Activated CD8-positive, alpha-beta memory T cell treated with anti-CD3 and anti-CD28 coated beads, Interleukin-2, amount 50 U/mL, for 4 hours (primary cell): ENCODE measurements at places on chromosomes 2 and 18.
A peak's percentile ranks its signal among the peaks of the same experiment; 100 is the strongest.

DNA sequence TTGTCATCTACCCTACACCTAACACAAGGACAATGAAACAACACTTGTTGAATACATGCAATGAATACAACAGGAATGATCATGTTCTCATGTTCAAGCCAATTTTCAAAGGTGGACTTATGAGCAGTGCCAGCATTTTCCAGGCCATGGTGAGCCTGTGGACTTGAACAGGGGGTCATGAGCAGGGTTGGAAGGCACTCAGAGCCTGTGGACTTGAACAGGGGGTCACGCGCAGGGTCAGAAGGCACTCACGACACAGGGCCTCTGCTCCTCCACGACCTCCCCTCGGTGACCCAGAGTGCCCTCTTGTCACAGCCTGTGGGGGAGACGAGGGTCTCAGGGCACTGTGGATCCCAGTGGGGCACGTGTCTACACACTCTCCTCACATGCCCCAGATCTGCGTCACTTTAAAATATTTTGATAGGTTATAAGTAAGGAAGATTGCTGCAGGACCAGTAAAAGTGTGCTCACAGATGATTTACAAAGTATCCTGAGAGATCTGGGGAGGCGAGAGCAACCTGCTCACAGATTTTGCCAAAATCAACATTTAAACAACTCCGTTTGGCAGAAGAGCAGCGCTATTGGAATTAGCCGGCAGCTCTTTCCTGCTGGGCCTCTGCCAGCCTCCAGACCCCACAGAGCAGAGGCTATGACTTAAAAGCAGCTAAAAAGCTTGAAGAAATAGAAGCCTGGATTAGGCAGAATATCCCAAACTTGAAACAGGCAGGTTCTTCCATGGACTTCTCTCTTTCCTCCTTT lies 121.9 kb downstream of the TMEM18 start:
- no peak for DNase-seq

DNA sequence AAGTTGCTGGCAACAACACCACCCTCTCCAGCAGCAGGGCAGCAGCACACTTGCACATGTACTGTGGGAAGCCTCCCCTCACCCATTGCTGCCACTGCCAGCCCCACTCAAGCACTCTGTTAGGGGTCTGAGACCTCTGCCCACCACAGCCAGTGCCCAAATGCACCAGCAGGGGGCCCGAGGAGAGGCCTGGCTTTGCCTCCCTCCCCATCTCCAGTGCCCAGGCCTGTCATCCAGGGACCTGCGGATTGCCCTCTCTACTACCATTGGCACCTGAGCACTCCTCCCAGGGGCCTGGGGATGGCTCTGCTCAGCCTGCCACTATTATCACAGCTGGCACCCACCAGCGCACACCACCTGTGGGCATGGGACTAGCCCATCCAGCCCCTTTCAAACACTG lies 175.7 kb downstream of the PMAIP1 start:
- no peak for DNase-seq

DNA sequence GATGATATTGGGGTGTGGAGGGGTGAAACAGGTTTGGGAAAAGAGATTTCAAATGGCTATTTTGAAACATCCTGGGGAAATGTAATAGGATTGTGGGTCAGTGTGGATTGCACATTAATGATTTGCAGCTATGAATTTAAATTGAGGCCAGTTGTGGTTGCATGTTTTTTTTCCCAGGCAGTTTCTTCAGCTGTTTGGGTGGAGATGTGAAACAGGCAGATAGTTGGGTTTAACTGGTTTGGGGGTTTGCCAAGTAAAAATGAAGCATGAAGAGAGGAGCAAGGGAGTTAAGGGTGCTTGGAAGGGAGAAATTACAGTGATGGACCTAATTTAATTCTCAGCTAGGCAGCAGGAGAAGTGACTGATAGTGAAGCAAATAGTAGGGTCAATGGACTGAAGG lies 16.8 kb downstream of the GPD2 start:
- DNase-seq, result no peak

DNA sequence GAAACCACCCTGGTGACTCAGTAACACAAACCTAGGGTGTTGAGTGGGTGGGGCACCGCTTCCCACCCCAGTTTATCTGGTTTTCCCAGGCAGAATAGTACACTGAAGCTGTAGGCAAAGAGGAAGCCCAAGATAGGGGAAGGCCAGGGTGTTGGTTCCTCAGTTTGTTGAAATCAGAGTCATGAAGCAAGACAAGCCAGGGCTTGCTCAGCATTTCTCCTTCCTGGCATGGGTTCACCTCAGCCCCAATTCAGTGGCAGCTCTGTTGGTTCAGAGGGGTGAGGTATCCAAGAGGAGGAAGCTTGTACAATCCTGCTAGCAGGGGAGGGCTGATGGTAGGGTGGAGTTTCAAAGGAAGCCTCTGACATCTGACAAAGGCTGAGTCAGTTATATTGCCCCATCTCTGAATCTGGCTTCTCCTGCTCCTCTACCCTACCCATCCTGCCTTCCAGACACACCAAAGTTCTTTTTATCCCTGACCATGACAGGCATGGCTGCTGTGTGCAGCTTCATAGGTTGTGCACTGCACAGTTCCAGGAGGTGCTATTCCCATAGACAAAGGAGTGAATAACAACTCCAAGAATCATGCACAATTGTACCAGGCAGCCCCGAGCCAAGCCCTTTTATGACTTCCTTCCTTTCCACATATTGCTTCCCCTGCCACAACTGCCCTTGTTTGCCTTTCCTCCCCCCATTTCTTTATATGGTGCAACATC lies 24.9 kb upstream of the RAB10 start:
- no peak for DNase-seq

- DNase-seq, result no peak
Observed at GRCh38 chr2:225464346-225465025, 65.0 kb downstream of the NYAP2 start.

DNA sequence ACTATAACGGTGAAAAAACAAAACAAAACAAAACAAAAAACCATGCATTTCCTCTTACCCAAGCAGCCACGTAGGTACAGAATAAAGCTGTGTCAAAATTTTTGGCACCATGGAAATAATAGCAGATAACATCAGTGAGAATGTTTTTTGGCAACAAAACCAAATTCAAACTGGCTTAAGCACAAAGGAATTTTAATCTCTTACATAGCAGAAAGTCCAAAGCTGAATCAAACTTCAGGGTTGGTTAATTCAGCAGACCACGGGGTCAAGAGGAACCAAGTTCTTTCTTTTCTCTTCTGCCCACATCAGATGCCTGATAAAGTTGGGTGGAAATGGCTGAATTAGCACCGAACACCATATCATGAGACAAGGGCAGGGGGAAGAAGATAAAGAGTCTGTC lies 129.5 kb downstream of the PAX3 start:
- no peak for DNase-seq

- DNase-seq, result no peak
Observed at GRCh38 chr2:58130238-58130637, 83.6 kb downstream of the VRK2 start.

- no peak for DNase-seq
Observed at GRCh38 chr2:109523121-109523520, 90.6 kb downstream of the SEPTIN10 start.

DNA sequence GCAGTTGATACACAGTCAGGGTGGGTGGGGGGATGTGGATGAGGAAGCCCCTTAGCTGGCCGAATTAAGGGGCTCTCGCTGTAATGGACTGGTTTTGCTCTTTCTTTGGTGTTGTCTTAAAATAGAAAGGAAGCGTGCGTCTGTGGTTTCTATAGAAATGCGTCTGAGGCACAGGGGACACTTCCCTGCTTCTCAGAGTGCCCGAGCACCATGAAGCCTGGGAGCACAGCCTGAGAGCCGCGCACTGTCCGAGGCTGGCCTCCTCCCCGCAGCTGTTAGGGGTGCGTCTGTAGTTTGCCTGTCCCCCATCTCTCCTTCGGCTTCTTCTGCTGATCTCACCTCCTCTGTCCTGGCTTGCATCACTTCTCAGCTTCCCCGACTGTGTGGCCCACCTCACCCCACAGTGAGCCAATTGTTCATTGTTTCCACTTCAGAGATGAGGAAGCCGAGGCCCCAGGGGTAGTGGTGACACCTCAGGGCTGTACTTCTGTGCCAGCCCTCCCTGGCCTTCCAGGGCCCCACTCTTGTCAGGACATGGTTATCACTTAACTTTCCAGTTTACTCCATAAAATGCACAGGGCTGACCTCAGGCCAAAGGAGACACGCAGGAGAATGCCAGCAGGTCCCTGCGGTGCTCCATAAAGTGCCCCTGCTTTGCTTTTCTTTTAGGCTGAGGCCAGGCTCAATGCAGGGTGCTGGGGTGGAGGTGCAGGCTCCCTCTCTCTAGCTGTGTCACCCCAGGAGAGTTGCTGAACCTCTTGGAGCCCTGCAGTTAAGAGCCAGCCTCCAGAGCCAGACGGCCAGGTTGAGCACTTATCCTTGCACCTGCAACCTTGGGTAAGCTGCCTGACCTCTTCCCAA lies 210.6 kb downstream of the SEPTIN10 start:
- no peak for DNase-seq

DNA sequence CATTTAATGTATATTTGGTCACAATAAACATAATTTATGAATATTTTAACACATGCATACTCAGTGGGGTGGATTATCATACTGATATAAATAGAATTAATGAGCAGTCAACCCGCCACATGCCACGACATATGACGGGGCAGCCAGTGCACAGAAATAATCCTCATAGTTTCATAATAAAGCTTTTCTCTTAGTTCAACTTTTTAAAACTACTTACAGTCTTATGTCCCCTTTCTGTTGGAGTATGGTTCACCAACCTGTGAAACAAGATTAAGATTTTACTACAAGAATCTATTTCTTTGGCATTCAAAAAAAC lies 75.6 kb upstream of the ETAA1 start:
- no peak for DNase-seq

GRCh38 chr18:79199691-79200374 lies 130.6 kb downstream of the ATP9B start:
- no peak for DNase-seq

DNA sequence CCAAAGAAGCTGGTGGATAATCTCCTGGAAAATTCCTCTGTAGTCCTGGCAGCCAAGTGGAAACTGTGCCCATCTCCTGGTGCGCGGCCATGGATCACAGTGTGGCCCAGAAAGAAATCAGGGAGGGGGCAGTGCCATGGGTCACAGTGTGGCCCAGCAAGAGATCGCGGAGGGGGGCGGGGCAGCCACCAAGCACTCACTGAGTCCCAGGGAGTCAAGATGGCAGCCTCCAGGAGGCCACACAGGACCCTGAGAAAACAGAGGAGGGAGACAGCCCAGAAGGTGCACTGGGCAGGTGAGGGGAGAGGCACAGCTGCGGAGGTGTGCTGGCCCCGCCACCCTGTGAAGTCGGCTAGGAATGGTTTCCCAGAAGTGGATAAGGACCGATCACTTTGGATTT lies 8.1 kb upstream of the ATP6V1B1 start:
- DNase-seq, result no peak

DNA sequence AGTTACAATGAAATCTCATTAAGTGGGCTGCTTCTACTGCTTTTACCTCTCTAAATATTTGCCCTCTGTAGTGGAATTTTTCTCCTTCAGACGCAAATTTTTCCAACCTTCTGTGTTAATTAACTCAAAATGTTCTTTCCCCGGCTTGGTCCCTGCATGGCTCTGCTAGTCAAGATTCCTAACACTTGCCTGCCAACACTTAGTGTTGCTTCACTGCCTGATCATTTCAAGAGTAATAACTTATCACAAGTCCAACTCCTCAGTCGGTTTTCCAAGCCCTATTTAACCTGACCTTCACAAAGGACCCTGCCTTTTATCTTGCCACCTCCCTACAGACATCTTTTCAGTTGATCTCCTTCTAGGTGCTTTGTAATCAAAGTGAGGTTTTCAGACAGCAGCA lies 142.7 kb downstream of the HRH4 start:
- DNase-seq, result no peak

- DNase-seq, result no peak
Observed at GRCh38 chr18:56285387-56286065, 352.9 kb downstream of the TXNL1 start.

DNA sequence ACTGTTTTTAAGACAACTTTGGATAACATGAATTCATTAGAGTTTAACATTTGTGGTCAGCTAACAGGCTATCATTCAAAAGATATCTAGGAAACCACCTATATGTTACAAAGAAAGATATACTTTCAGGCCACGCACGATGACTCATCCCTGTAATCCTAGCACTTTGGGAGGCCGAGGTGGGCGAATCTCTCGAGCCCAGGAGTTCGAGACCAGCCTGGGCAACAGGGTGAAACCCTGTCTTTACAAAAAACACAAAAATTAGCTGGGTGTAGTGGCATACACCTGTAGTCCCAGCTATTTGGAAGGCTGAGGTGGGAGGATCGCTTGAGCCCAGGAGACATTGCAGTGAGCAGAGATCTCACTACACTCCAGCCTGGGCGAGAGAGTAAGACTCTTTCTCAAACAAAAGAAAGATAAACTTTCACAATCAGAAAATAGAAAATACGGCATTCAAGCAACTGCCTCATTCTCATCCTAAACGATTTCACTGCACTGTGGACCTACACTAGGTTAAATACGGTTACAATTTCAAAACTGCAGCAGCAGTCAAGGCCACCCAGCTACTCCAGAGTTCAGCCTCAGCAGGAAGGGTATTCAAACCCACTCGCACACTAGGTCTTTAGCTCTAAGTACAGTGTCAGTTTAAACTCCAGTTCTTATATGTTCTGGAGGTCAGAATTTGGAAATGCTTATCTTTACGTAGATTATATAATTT lies 250.0 kb upstream of the SLC39A10 start:
- no peak for DNase-seq

DNA sequence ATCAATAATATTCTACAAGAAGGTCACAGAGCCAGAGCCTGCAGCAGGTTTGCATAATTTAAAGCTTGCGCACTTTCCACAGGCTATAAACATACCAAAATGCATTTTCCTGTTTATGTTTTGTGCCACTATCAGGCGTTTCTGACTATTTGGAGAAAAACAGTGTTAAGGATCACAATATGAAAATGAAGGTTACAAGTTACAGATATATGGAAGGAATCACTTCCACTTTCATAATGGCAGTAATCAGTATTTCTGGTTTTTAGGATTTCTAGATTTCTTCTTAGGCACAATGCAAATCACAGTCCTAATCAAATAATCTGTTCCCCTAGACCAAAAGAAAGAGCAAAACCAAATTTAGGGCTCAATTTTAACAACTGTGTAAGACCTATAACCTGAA lies 279.5 kb downstream of the NBAS start:
- DNase-seq, result no peak

GRCh38 chr2:202091476-202091875 lies 18.4 kb downstream of the KIAA2012 start:
- DNase-seq, result no peak

- peak; percentile 86 for DNase-seq
Observed at GRCh38 chr2:55268907-55269644, at the start of gene MTIF2. Gene MTIF2, minus strand, starts transcription at chr2:55269231. Its CDS starts 5,373 bp downstream, at chr2:55263858.

GRCh38 chr2:113198048-113198789 lies 24.4 kb downstream of the PSD4 start:
- DNase-seq, result no peak

- DNase-seq, result no peak
Observed at GRCh38 chr2:209340522-209340921, 83.3 kb upstream of the MAP2 start.

- no peak for DNase-seq
Observed at GRCh38 chr2:200185628-200186000, 120.9 kb upstream of the SPATS2L start.

DNA sequence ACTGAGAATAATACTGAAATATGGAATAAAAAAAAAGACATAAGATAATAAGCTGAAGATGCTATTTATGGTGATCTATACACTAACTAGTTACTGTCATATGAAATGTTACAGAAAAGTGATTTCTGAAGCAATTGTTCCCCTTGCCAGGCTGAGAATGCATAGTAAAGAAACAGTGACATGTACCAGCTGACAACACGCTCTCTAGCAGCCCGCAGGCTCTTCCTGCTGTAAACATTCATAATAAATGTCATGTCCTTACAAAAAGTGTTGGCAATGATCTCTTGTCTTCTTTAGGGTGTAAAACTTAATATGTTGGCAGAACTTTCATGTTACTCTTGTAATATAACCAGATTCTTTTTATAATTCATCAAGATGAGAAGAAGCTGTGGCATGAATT lies 1171.3 kb downstream of the DSC3 start:
- DNase-seq, result no peak
